T-helper 17 cell (primary cell): ENCODE measurements at places on chromosomes 3 and 15. TPM values are rescaled to one million over a fixed set of nuclear protein-coding genes. Genes with fewer than 3 reads are reported as not detected.

GRCh38 chr15:101078669-101079323 is 159.6 kb downstream of the LRRK1 start:
- H3K27me3 ChIP-seq, result peaks cover 39% of the 10 kb centered on the region
- H3K36me3 ChIP-seq, result peaks cover 6% of the 10 kb centered on the region

- DNase-seq, result peak; percentile 33
- H3K4me1 ChIP-seq, result peaks cover 47% of the 10 kb centered on the region
- peak overlapping the region; percentile 95 for H3K27ac ChIP-seq
- peak overlapping the region; percentile 92 for H3K4me3 ChIP-seq
- H3K36me3 ChIP-seq, result peaks cover 7% of the 10 kb centered on the region
Observed at GRCh38 chr3:152269831-152270734, 1.4 kb downstream of the MBNL1 start.

GRCh38 chr3:49703443-49703927 is 14.1 kb downstream of the RNF123 start:
- H3K27me3 ChIP-seq, result no peaks in the 10 kb centered on the region
- H3K4me3 ChIP-seq, result no peak overlapping the region
- peak; percentile 44 for DNase-seq
- peaks cover 14% of the 10 kb centered on the region for H3K4me1 ChIP-seq

TNIK gene
- total RNA-seq, result 96.4 TPM

RAB6B gene
- 4.3 TPM for total RNA-seq

DNA sequence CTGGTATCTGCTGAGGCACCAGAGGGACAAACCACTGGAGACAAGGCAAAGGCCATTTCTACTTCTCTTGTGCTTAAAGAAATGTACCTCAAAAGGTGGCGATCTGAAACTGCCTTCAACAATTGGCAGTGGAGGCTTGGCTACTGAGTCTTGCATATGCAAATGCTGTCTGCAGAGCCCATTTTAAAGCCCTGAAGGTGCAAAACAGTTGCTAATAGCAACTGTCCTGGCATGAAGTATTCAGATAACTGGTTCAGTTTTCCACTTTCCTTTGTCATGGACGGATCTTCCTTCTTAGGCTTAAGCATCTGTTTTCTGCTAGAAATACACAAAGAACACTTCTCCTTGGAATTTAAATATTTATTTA is 71.4 kb upstream of the PSMD6 start:
- peaks cover 31% of the 10 kb centered on the region for H3K27me3 ChIP-seq
- H3K36me3 ChIP-seq, result no peaks in the 10 kb centered on the region
- H3K4me3 ChIP-seq, result no peak overlapping the region
- no peaks in the 10 kb centered on the region for H3K4me1 ChIP-seq
- DNase-seq, result no peak

DNA sequence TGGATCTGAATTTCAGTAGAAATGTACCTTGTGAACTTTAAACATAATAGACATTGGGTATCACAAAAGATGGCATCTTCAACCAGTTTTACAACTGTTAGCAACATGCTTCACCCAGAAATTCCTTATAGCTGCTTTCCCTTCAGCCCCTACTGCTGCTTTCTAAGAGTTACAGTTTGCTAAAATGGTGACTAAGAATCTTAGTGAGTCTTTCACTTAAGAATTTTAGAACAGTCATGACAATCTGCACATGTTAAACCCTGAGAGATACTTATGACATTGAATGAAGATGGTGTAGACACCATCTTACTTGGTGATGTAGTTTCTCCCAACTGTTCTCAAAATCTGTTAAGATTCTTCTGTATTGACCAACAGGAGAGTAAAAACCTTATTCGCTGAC is 129.7 kb upstream of the UBE2E1 start:
- DNase-seq, result no peak
- peaks cover 36% of the 10 kb centered on the region for H3K27me3 ChIP-seq
- peaks cover 2% of the 10 kb centered on the region for H3K36me3 ChIP-seq
- H3K27ac ChIP-seq, result no peak overlapping the region
- no peak overlapping the region for H3K4me3 ChIP-seq

ACAA1 gene
- total RNA-seq, result 79.3 TPM

LIPC gene
- total RNA-seq, result 1.0 TPM

DNA sequence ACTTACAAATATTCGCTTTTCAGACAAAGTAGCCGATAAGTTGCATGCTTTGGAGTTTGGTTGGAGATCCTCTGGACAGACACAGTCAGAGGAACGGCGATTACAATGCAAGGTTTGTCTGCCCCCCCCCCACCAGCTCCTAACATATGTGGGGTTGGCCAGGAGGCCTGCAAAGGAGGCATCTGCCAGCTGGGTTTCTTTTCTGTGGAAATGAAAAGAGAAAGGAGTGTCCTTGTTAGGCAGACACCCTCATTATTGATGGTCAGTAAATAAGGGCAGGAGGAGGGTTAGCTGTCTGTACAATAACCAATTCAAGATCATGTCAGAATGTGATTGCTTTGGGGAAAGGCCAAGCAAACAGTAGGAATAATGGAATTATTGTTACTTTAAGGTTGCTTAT is 49.1 kb downstream of the TLNRD1 start:
- no peak overlapping the region for H3K4me3 ChIP-seq
- no peaks in the 10 kb centered on the region for H3K4me1 ChIP-seq
- no peaks in the 10 kb centered on the region for H3K36me3 ChIP-seq
- no peak for DNase-seq

GRCh38 chr3:195366200-195366925 is 76.5 kb downstream of the ACAP2 start:
- peak overlapping the region; percentile 24 for H3K27ac ChIP-seq
- peaks cover 4% of the 10 kb centered on the region for H3K36me3 ChIP-seq
- no peak for DNase-seq
- peaks cover 18% of the 10 kb centered on the region for H3K4me1 ChIP-seq
